Upper lobe of right lung (tissue), 1 donor: ENCODE measurements at places on chromosomes 7 and 10.

DNA sequence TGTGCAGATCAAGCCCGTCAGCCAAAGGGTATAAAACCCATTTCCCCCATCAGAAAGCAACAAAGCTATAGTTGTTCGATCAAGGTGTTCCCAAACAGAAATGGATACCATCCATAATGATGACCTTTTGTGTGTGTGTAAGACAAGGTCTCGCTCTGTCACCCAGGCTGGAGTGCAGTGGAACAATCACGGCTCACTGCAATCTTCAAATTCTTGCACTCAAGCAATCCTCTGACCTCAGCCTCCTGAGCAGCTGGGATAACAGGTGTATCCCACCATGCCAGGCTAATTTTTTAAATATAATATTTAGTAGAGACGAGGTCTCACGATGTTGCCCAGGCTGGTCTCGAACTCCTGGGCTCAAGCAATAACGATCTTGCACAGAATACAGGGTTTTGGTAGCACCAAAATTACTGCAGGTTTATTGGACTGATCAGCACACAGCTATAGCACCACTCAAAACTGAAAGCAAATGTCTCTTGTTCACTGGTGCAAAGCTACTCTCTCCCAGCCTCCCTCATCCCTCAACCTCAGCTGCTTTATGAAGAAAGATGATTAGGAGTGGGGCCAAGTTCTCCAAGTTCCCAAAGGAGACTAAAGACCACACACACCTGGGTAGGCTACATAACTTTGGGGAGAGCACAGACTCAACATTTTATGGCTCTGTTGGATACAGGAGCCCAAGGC, 80.5 kb downstream of the ABI1 start:
- DNase-seq, result no peak

DNA sequence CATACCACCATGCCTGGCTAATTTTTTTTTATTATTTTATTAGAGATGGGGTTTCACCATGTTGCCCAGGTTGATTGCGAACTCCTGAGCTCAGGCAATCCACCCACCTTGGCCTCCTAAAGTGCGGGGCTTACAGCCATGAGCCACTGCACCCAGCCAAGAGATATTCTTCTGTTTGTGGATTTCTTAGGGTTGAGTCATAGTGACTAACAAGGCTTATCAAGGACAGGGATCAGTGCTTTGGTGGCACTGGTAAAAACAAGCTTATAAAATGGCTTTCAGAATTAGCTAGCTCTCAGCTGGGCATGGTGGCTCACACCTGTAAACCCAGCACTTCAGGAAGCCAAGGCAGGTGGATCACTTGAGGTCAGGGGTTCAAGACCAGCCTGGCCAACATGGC, 122.4 kb downstream of the ZNF248 start:
- DNase-seq, result no peak

GRCh38 chr7:44222074-44222473, 21.3 kb downstream of the YKT6 start:
- DNase-seq, result peak; percentile 38

DNA sequence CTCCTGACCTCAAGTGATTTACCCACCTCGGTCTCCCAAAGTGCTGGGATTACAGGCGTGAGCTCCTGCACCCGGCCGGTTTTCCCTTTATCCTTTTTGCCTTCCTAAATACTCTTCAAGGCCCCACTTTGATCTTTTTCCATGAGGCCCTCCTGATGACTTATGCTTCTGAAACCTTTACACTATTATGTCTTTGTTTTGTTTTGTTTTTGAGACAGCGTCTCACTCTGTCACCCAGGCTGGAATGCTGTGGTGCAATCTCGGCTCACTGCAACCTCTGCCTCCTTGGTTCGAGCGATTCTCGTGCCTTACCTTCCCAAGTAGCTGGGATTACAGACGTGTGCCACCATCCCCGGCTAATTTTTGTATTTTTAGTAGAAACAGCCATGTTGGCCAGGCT, 3.8 kb downstream of the STMP1 start:
- DNase-seq, result no peak

DNA sequence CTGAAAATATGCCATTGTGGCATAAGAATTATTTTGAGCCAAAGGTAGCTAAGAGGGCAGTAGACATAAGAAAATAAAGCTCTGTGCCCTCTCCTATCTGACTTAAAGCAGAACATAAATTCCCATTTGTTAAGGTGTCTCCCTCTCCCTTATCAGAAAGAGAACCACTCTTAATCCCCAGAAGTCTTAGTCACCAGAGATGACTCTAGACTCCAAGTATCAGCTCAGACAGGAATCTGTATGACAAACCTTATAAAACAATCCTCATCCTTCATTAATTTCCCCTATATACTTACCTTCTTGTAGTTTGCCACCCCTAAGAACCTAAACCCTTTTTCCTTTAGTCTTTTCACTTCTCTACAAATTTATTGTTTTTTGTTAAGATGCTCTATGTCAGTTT, 21.8 kb upstream of the PIP4K2A start:
- DNase-seq, result no peak

DNA sequence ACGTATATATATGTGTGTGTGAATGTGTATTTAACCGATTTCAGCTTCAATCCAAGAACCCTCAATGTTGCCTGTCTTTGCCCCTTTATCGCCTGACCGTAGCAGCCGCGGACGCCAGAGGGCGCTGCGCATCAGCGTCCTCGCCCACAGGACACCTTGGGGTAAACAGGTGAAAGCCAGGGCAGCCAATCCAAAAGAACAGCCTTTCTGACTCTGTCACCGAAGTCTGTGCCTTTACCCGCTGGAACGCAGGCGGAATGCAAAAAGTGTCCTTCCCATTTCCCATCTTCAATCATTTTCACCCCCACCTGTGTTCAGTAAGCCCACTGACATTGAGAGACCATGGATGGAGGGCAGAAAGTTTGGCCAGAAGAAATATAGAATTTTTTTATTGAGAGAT, 3.6 kb downstream of the NXPH1 start:
- DNase-seq, result peak; percentile 76

DNA sequence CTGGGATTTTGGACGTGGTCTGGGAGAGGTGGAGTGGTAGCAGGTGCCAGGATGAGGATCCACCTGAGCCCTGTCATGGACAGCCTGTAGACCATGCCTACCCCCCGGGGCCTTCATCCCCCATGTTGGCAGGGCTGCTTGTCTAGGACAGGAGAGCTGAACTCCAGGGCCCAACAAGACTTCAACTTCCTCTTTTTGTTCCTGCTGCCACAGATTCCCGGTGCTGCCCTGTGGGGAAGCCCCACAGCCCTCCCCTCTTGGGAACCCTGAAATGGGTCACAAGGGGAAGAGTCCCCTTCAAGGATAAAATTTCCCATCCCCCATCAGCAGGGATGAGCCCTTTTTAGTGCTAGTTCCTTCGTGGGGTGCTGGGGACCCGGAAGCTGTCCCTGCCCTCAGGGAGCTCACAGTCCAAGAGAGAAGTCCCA, 1.3 kb upstream of the CUEDC2 start:
- DNase-seq, result no peak

GRCh38 chr7:132138817-132139216, 437.5 kb downstream of the PLXNA4 start:
- no peak for DNase-seq

DNA sequence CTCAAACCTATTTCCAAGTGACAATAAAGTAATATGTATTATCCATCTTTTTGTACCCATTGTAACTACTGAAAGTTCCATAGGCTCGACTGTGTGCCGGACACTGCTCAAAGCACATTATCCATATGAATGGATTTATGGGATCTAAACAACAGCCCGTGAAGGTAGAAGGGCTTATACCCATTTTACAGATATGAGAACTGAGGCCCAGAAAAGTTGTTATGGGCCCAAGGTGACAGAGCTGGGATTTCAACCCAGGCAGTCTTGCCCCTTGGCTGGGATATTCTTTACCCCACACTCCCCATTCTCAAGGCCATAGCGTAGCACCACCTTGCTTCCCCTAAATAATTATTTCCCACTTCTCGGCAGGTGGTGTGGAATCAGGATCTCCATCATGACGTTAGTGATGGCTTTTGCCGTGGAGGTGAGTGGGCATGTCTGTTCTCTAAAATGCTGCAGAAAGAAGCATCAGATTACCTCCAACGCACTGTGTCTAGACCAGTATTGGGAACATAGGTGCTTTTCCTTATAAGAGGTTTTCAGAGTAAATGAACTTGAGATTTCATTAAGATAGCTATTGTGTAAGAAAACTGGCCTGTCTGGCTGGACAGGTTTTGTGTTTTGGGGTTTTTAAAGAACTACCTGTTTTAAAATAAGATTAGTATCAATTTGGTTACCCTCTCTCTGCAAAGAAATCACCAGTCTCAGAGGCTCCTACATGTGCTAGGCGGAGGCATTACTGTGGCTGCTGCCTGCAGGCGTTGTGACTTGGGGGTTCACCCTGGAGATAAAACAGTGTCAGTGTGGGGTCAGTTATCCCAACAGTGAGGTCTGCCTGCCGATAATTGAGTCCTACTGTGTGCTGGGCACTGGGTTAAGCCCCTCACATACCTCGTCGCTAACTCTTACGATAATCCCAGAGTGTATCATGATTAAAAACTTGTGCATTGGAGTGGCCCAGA, 85.1 kb upstream of the SDK1 start:
- DNase-seq, result no peak

DNA sequence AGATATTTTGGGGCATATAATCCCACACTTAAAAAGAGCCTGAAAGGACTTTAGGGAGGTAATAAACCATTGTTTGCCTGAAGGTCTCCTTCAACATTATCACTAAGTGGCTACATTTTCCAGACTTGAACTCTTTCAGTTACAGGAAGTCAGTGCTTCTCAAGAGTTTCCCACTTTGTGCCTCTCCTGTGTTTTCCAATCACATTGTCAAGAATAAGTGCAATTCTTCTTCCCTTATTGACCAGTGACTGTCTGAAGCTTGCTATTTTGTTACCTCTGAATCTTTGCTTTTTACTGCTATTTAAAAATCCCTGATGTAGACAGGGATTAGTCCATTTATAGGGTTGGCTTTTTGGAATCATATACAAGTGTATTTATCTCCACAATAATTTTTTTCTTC, 346.7 kb upstream of the ANKRD30A start:
- no peak for DNase-seq

GRCh38 chr10:34427911-34428216, 387.2 kb downstream of the PARD3 start:
- DNase-seq, result no peak

GRCh38 chr10:61899069-61899531, 2.4 kb upstream of the ARID5B start:
- no peak for DNase-seq

GRCh38 chr7:34165466-34165865, 260.1 kb downstream of the BMPER start:
- DNase-seq, result no peak

GRCh38 chr7:157825325-157825724, 488.5 kb downstream of the DNAJB6 start:
- peak; percentile 50 for DNase-seq

- no peak for DNase-seq
Observed at GRCh38 chr7:39904077-39904486, 46.0 kb upstream of the CDK13 start.

DNA sequence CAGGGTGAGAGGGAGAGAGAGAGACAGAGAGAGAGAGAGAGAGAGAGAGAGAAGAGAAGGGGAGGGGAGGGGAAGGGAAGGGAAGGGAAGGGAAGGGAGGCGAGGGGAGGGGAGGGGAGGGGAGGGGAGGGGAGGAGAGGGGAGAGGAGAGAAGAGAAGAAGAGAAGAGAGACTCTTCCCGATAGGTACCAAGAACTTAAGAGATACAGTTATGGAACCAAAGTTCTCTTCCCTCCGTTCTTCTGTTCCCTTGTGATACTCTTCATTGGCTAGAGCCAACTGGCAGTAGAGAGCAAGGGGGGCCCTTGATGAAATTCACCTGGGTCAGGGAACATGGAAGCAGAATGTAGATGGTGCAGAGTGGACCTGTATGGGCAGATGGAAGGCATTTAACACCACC, 122.1 kb downstream of the PTN start:
- no peak for DNase-seq

GRCh38 chr10:6208799-6209235, 6.1 kb downstream of the PFKFB3 start:
- DNase-seq, result no peak

- DNase-seq, result no peak
Observed at GRCh38 chr7:40746841-40747556, 612.2 kb downstream of the SUGCT start.

- DNase-seq, result no peak
Observed at GRCh38 chr7:149023662-149024061, 4.6 kb downstream of the PDIA4 start.

- no peak for DNase-seq
Observed at GRCh38 chr10:68813559-68813958, 13.8 kb upstream of the STOX1 start.

DNA sequence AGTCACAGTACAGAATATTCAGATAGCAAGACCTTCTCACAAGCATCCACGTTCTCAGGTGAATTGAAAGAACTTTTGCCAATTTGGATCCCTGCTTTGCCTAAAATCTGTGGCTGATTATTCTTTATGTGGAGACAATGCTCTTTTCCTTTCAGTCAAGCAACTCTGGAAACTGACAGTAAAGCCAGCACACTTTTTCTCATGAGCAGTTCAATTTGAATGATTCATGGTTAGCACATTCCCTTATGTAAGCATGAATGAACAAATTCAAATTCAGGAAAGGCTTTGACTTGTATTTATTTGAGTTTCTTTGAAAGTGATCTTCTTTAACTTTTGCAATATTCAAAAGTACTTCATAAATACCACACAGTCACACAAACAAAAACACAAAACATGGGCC, 57.6 kb downstream of the MEOX2 start:
- no peak for DNase-seq

GRCh38 chr10:78527296-78527695, 493.6 kb downstream of the RPS24 start:
- DNase-seq, result no peak

DNA sequence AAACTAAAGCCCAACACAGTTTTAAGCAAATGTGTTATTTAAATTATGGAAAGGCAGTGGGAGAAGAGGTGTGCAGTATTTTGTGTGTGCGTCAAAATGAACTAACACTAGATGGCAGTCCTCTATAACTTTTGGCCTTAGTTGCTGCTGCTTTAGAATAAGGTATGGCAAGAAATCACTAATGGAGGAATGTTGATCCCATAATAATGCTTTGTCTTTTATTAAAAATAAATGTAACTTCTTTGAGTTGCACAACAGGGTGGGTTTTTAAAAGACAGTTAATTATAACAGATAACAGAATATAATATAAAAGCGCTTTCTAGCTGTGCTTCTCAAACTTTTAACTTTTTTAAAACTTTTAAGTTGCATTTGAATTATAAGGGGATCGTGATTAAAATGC, 56.4 kb downstream of the BBS9 start:
- DNase-seq, result no peak

DNA sequence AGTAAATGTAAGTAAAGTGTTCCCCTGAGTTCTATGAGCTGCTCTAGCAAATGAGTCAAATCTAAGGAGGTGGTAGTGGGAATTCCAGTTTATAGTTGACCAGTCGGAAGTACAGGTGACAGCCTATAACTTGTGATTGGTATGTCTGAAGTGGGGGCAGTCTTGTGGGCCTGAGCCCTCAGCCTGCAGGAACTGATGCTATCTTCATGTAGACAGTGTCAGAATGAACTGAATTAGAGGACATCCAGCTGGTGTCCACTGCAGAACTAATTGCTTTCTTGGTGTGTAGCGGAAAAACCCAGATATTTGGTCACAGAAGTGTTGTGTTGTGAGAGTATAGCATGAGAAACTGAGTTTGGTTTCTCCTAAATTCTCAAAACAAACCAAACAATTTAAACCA, 127.9 kb upstream of the AMPH start:
- no peak for DNase-seq
